ENCODE measurements at places on chromosomes 4 and X. TPM values are rescaled to one million over a fixed set of nuclear protein-coding genes. Genes with fewer than 3 reads are reported as not detected.

Gene APELA
- total RNA-seq = 0.69 TPM

Gene SMIM31
- not detected for total RNA-seq

DNA sequence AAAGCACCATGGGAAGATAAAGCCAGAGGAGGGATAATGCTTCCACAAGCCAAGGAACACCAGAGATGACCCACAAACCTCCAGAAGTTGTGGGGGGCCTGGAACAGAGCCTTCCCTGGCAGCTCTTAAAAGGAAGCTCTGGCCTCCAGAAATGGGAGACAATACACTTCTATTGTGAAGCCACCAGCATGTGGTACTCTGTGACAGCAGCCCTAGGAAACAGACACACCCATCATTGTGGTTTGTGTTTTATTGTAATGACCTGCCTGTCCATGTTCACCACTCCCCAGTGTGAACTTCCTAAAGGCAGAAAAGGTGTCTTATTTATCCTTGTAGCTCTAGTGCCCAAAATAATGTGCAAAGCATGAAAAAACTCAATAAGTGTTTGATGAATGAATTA is 264.1 kb upstream of the GATB start:
- no peak for DNase-seq

- DNase-seq = no peak
Observed at GRCh38 chr4:112330921-112331320, 33.8 kb downstream of the ALPK1 start.

DNA sequence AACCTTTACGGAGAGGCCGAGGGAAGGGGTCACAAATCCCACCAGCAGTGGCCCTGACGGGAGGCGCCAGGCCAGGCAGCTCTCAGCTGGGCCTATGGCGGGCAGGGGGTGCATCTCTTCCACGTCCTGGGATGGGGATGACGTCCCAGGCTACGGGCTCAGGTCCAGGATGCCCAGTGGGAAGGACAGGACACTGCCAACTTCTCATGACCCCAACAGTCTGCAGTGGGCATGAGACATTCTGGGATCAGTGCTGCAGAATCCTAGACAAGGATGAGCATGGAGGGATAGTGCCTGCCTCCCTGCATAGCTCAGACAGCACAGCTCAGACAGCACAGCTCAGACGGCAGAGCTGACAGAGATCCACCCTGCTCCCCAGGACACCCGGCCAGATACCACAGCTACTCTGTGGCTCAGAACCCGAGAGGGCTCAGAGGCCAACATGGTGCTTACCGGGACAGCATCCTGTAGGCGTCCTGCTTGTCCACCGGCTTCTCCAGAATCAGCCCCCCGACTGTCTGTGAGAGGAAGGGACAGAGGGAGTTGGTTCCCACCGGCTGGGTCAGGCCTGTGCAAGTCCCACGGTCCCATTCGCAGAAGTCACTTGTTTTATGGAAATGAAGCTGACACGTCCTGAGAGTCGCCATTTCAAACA is 17.3 kb downstream of the ASMTL start:
- DNase-seq = no peak

- no peak for DNase-seq
Observed at GRCh38 chr4:105637408-105638176, 70.9 kb downstream of the INTS12 start.

Gene SLC34A2
- total RNA-seq = 1.1 TPM

Gene PHEX
- total RNA-seq = 1.5 TPM

DNA sequence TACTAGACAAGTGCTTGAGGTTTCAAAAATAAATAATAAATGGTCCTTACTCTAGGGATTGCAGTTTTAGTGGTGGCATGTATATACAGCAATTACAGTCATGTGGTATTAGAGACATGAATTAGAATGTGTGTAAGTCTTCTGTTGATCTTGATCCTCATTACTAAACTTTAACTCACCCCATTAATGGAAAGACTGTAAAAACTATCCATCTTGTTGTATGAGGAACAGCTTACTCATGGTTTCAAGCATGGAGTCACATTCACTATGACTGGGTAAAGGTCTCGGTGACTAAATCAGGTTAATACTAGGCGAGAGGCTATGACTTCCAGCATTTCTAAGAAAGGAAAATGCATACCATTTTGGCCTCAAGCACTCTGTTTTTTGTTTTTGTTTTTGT is 107.0 kb upstream of the HPGD start:
- no peak for DNase-seq

- DNase-seq = no peak
Observed at GRCh38 chr4:40788331-40788730, 38.6 kb downstream of the NSUN7 start.

DNA sequence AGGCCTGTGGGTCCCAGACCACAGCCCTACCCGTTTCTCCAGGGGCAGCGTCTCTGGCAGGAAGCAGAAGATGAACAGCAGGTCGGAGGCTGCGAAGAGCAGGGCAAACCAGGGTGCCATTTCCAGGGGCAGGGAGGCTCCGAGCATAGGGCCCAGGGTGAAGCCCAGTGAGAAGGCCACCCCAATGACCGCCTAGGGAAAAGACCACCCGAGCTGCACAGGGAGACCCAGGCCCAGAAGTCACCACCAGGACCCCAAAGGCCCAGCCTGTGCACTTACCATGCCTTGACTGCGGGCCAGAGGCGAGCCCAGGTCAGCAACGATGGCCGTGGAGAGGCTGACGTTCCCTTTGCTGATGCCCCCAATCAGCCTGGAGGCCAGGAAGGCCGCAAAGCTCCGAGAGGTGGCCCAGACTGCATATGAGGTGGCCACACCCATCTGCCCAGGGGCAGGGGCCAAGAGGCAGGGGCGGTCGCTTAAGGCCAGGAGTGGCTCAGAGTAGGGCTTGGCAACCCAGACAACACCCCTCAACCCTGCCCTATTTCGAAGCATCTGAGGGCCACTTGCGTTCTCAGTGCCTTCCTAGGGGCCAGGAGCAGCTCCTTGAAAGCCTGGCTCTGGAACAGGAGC is 30.8 kb downstream of the NOP14 start:
- no peak for DNase-seq

- no peak for DNase-seq
Observed at GRCh38 chr4:156956826-156957368, 14.7 kb downstream of the PDGFC start.
